ENCODE measurements at places on chromosomes 5 and 9.
A peak's percentile ranks its signal among the peaks of the same experiment; 100 is the strongest.

GRCh38 chr5:96516631-96517071 is 83.6 kb upstream of the PCSK1 start:
- DNase-seq = no peak

DNA sequence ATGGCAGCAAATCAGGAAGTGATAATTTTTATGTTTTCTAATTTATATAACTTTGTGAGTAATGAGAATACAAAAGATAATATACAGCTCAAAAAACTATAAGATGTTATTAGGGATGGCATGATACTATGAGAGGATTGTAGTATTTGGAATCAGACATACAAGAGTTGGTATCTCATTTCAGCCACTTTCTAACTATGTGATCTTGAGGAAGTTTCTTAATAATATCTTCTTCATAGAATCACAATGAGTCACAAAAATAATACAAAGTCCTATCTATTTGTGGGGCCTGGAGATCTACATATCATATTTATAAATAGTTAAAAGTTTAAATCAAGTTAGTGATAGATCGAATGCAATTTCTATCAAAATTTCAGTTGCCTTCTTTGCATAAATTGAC is 23.7 kb upstream of the TMED7 start:
- no peak for DNase-seq

DNA sequence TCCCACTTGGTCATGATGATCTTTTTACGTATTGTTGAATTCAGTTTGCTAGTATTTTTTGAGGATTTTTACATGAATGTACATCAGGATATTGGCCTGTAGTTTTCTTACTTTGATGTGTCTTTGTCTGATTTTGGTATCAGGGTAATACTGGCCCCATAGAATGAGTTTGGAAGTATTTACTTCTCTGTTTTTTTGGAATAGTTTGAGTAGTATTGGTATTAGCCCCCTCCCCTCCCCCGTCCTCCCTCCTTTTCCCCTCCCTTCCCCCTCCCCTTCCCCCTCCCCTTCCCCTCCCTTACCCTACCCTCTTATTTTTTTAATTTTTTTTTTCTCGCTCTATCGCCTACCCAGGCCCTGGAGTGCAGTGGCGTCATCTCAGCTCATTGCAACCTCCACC is 10.3 kb downstream of the CDK7 start:
- DNase-seq = no peak

DNA sequence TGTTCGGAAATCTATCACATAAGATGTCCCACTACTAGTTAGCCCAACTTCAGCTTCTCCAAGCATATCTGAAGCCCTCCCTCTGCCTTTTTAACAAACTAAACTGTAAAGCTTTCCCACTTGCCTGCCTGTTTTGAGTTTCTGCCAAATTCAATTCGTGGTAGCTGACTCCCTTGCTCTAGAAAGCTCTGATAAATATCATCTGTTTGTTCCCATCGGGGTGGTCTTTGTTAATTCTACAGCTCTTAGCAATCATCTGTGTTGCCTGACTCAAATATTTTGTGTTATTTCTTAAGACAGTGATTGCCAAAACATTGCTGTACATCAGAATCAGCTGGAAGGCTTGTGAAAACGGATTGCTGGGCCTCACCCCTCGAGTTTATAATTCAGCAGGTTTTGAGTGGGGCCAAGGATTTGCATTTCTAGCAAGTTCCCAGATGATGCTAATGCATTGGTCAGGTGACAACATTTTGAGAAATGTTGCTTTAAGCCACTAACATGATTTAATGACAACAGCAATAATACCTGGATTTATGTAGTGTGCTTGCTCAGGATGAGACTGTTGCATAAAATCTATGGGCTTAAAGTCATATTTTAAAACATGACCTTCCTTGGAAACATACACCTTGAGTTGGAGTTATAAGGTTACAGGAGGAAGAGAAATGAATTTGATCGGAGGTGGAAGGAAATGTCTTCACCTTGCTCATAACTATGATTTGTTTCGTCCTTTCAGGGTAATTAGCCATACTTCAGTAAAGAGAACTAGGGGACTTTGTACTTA is 631.9 kb downstream of the PSAT1 start:
- DNase-seq = no peak

DNA sequence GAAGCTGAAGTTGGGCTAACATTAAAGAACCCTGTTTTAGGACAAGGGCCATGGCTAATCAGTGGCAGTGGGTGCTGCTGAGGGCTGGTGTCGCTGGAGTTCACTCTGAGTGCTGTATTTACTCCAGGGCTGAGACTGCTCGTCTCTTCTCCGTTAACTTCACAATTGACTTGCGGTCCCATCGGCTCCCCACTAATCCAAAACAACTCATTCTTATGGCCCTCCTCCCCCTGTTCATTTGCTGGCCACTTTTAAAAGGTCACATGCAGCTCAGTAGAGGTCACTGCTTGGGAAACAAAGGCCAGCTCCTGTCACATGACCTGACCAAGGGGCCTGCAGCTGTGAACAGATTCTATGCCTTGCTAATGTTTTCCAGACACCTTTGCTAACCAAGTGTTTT is 38.4 kb downstream of the PTCH1 start:
- DNase-seq = no peak

DNA sequence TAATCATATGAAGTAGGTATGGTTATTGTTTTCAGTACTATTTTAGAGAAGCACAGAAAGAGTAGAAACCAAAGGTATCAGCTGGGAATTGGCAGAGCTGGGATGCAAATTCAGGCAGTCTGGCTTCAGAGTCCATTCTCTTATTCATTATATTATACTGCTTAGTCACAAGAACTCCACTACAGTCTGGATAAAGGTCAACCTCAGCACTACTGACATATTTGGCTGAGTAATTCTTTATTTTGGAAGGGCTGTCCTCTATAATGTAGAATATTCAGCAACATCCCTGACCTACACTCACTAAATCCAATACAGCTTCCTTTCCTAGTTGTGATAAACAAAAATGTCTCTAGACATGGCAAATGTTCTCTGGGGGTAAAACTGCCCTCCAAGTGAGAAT is 37.6 kb downstream of the PTGER4 start:
- no peak for DNase-seq

GRCh38 chr5:139063664-139064054 is 134.5 kb downstream of the SIL1 start:
- DNase-seq = no peak

DNA sequence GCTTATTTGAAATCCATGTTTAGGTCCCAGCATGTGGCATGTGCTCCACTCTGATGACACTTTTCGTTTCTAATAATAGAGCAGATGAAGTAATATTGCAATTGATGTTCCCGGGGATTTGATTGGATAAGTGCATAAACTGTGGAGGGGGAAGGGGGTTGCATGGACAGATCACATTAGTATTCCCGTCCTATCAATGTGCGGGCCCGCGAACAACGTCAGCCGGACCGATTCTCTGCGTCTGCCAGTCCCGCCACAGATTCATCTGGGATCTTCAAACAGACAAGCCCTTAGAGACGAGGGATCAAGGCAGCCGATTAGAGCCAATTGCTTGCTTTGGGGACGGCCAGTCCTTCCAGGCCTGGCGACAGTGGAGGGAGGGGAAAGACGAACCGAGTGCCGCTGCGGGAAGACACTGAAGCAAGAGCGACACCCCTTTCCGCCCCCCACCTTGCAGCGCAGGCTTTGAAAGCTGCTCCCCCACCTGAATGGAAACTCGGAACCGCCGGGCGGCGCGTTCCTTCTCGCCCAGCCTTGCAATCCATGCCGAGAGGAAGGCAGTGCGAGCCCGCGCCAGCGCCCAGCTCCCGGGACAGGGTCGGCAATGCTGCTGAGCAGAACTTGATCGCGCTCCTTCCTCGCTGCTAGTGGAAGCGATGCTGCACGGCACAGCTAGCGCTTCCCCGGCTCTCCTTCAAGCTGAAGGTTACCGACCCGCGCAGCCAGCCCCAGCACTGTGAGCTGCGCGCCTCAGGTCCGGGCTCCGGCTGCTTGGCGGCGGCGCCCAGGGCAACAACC is at the start of gene RGS7BP:
RGS7BP (plus strand) TSS at position 247 of the 798 bp plus-strand sequence. CDS start 610 bp downstream, outside the sequence.
- DNase-seq = peak; percentile 27

GRCh38 chr5:36298552-36298951 is 3.1 kb downstream of the RANBP3L start:
- DNase-seq = no peak

DNA sequence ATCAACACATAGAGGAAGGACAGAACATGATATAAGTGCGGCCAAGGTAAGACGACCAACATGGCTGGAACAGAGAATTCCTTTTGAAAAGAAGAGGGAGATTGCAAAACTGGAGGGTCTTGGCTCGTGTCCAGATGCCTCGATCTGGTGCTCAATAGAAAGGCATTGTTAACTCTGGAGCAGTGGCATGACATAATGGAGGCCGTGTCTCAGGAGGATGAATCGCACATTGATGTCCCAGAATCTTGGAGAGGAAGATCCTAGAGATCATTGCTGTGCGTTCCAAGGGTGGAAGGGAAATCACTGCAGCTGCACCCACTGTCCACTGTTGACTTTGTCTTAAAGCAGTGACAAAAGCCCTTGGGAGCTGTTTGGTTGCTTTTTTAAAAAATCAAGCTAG is 30.9 kb downstream of the GRAMD2B start:
- no peak for DNase-seq

DNA sequence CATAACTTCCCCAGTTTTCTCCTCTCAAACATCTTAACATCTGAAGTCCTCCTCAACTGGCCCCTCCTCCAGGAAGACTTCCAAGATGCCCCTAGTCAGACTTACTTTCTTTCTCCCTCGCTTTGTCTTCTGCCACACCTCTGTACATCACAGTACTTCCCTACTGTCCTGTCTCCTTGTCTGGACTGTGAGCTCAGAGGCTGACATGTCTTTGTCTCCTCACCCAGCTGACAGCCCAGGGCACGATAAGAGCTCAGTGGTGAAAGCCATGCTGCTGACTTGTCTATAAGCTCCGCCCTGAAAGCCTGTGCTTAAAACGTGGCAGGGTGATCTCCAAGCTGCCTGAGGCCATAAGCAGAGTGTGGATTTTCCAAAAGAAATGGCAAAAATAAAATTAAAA is 33.0 kb upstream of the SLC25A51 start:
- no peak for DNase-seq

GRCh38 chr9:90058182-90058763 is 453.5 kb downstream of the GADD45G start:
- DNase-seq = no peak

DNA sequence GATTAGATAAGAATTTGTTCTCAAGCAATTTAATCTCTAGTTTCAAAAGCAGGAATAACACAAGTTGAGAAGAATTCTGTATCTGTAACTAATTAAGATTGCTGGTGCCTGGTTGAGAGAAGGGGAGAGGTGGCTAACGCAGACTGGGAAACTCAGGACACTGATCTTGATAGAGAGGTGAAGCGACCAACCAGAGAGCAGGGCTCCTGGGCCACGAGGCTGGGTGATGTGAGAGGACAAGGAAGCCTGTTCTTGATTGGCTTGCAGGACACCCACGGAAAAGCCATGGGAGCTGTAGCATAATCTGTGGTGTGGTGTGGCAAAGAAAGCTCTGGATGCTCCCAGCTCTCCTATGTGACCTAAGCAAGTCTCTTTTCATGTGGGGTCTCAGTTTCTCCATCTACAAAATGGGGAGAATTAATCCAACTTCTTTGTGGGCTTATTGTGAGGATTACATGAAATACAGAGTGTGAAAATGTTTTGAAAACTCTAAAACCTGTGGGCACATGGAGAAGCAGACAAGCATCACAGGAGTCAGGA is 594.1 kb upstream of the BRINP1 start:
- DNase-seq = no peak

GRCh38 chr5:2905741-2906140 is 154.3 kb upstream of the IRX2 start:
- DNase-seq = no peak

GRCh38 chr5:61319388-61320146 is 12.5 kb upstream of the ZSWIM6 start:
- no peak for DNase-seq

DNA sequence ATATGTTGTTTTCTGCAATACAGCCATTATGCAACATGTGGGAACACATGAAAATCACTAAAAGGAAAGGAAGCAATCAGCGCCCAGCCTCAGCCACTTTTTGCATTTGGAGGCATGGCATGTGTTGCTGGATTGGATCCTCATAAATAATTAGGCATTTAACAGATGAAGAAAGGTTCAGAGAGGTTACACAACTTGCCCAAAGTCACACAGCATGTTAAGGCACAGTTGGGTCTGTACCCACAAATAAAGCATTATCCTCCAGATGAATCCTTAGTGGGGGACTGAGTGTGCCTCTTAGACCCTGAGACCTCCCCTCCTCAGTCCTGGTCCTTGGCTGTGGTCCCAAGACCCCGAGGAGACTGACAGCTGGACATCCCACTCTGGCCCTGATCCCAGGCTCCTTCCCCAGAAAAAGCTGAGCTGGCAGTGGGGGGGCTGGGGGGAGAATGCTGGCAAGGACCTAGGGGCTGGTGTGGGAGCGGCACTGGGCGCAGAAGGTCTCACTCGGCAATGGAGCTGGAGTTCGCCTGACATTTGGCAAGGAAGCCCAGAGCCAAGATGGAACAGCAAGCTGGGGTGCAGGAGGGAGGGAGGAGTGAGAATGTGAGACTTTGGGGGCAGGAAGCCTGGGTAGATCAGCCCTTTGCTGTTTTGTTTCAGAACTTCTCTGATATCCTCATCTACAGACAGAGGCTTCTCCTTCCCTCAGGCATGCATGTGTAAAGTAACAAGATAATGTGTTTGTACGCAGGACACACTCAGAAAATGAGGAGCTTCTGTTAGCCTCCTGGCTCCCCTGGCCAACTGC is 6.9 kb upstream of the AKNA start:
- no peak for DNase-seq

GRCh38 chr5:36570301-36571095 is 35.9 kb upstream of the SLC1A3 start:
- DNase-seq = no peak

- DNase-seq = no peak
Measured at GRCh38 chr5:153080940-153081339, 409.5 kb upstream of the GRIA1 start.

GRCh38 chr9:95103281-95103771 is 214.2 kb downstream of the FANCC start:
- no peak for DNase-seq

GRCh38 chr5:80064124-80064523 is 29.0 kb downstream of the THBS4 start:
- no peak for DNase-seq

Data from NCI-H1930 (cell line).